ENCODE measurements at places on chromosomes 11 and 22.

- DNase-seq, result no peak
Measured at GRCh38 chr11:43632181-43632580, 48.4 kb upstream of the HSD17B12 start.

DNA sequence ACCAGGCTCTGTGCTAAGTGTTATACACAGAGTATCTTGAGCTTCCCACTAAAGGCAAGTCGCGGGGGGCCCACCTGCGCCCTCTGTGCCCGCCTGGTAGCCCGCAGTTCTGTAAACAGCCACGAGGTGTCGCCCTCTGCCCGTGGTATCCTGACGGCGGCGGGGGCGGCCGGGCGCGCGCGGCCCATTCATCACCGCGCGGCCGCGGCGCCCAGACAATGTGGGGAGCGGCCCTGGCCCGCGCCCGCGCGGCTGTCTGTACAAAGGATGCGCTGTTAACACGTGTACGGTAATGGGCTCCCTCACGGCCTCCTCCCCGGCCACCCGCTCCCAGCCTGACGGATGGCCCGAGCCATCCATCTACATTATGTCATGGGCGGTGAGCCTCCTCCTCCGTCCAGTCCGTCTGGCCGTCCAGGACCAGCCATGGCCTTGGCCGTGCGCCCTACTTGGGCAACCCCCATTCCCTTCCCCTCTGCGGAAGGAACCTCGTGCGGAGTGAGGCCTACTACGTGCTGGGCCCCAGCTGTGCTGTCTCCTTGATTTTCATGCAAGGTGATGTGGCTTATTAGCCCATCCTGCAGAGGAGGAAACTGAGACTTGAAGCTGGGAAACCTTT lies 99.4 kb downstream of the MIAT start:
- DNase-seq, result peak; percentile 13

DNA sequence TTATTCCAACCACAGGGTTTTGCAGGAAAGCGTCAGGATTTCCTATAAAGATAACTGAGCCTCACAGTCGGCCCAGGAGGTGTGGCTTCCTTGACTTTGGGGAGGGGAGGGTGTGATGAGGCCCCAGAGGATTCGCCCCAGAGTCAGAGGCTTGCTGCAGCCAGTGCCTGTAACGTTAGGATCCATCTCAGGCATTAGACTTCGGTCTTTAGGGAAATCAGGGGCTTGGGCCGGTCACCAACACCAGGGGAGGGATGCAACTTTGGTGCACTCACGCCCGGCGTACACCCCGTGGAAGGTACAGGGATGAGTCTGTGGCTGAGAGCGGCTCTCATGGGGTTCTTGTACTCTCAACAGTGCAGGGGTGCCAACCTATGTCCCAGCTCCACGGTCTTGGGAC lies 5.7 kb upstream of the ANO1 start:
- DNase-seq, result no peak

GRCh38 chr11:133386852-133387251 lies 145.4 kb downstream of the OPCML start:
- DNase-seq, result no peak

DNA sequence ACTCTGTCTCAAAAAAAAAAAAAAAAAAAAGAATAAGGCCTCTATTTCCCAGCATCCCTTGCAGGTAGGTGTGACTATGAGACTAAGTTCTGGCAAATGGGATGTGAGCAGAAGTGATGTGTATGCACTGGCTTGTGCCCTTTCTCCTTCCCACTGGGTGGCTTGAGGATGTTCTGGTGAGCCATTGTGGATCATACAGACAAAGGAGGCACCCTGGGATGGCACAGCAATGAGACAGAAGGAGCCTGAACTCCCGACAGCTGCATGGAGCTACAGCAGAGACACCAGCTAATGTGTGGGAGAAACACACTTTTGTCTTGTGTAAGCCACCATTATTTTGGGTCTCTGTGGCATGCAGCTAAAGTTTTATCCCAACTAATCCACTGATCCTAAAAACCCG lies 10.6 kb upstream of the SORL1 start:
- no peak for DNase-seq

DNA sequence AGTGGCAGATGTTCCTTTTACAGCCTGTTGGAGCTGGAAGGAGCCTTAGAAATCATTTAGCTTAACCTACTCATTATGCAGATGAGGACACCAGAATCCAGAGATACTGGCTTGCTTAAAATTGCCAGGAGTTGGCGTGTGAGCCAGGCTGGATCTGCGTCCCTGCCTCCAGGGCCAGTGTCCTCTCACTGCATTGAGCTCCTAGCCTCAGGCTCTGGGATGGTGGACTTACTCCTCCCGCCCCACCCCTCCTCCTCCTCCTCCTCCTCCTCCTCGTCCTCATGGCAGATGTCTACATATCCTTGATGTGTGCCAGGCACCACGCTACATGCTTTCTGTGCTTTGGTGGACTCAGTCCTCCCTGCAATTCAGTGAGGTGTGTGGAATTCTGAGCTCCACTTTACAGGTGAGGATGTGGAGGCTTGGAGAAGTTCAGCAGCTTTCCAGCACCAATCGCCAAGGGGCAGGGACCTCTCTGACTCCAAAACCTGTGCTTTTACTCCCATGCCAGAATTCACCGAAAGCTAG lies 24.1 kb downstream of the ADAMTS15 start:
- no peak for DNase-seq

- DNase-seq, result no peak
Measured at GRCh38 chr11:29751618-29752017, 265.2 kb downstream of the KCNA4 start.

DNA sequence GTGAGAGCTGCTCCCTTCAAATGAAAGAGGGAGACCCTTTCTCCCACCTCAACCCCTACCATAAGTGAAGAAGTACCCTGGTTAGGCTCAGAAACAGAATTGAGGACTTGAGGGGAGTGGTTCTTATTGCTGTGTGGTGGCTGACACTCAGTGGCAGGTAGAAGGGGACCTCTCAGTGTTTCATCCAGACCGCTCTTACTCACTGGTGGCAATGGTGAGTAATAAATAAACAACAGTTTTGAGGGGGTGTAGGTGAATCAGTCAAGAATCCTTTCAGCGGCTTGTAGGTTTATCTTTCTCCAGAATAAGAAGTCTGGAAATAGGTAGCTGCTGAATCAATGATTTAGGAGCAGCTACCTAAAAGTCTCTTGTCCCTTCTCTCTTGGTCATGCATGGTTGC lies 403.4 kb upstream of the B3GAT1 start:
- DNase-seq, result peak; percentile 29

- DNase-seq, result no peak
Measured at GRCh38 chr11:94880216-94880615, 93.1 kb downstream of the CWC15 start.

- no peak for DNase-seq
Measured at GRCh38 chr11:46222490-46223251, 54.8 kb upstream of the CREB3L1 start.

DNA sequence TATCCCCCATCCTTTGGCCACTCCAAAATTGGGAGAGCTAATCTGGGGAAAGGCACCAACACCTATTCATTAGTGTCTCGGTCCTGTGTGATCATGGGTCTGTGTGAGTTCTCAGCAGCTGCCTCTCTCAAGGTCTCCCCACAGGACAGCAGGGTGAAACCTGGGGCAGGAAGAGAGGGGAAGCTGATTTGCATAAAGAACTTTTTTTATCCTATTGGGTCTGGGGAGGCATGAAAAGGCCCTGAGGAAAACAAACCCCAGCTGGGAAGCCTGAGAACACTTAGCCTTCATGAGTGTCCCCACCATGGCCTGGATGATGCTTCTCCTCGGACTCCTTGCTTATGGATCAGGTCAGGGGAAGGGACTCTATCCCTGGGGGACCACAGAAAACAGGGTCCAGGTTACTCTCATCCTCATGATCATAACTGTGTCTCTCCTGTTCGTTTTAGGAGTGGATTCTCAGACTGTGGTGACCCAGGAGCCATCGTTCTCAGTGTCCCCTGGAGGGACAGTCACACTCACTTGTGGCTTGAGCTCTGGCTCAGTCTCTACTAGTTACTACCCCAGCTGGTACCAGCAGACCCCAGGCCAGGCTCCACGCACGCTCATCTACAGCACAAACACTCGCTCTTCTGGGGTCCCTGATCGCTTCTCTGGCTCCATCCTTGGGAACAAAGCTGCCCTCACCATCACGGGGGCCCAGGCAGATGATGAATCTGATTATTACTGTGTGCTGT lies 116.0 kb upstream of the TOP3B start:
- no peak for DNase-seq

GRCh38 chr11:131246663-131247062 lies 123.8 kb upstream of the NTM start:
- DNase-seq, result no peak

- DNase-seq, result peak; percentile 61
Measured at GRCh38 chr11:62400760-62401159, 18.1 kb upstream of the SCGB1A1 start.

- no peak for DNase-seq
Measured at GRCh38 chr11:133149698-133150097, 382.6 kb downstream of the OPCML start.

DNA sequence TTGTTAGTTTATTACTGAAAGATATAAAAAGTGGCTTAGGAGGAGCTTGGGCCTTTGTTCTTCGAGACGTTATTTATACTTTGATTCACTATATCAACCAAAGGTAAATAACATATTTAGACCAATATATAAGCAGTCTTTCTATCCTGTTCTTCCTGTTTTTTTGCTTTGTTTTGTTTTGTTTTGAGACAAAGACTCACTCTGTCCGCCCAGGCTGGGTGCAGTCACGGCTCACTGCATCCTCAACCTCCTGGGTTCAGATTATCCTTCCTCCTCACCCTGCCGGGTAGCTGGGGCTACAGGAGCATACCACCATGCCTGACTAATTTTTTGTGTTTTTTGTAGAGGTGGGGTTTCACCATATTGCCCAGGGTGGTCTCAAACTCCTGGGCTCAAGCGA lies 66.8 kb downstream of the ATM start:
- DNase-seq, result no peak

GRCh38 chr11:126214441-126214840 lies 2.9 kb downstream of the FAM118B start:
- DNase-seq, result no peak

GRCh38 chr22:40178417-40179409 lies 988 bp downstream of the TNRC6B start:
- DNase-seq, result no peak

DNA sequence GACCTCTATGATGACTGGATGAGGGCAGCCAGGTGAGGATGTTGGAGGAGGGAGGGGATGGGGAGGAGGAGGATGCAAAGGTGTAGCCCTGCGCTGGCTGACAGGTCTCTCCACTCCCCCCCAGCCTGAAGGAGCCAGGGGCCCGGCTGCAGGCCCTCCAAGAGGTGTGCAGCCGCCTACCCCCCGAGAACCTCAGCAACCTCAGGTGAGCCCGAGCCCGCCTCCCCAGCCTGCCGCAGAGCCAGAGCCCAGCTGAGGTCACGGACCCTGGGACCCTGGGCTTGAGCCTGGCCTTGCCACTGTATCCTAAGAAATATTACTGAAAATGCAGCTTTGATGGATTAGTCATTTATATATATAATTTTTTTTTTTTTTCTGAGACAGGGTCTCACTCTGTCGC lies 7.8 kb downstream of the SH3BP1 start:
- no peak for DNase-seq

- DNase-seq, result no peak
Measured at GRCh38 chr22:49882519-49883293, 29.1 kb downstream of the ZBED4 start.

- DNase-seq, result no peak
Measured at GRCh38 chr22:32994041-32994830, 63.9 kb downstream of the SYN3 start.

- peak; percentile 91 for DNase-seq
Measured at GRCh38 chr11:95108159-95108611, 18.5 kb downstream of the ENDOD1 start.

GRCh38 chr22:26734339-26735018 lies 77.1 kb downstream of the MIAT start:
- no peak for DNase-seq

DNA sequence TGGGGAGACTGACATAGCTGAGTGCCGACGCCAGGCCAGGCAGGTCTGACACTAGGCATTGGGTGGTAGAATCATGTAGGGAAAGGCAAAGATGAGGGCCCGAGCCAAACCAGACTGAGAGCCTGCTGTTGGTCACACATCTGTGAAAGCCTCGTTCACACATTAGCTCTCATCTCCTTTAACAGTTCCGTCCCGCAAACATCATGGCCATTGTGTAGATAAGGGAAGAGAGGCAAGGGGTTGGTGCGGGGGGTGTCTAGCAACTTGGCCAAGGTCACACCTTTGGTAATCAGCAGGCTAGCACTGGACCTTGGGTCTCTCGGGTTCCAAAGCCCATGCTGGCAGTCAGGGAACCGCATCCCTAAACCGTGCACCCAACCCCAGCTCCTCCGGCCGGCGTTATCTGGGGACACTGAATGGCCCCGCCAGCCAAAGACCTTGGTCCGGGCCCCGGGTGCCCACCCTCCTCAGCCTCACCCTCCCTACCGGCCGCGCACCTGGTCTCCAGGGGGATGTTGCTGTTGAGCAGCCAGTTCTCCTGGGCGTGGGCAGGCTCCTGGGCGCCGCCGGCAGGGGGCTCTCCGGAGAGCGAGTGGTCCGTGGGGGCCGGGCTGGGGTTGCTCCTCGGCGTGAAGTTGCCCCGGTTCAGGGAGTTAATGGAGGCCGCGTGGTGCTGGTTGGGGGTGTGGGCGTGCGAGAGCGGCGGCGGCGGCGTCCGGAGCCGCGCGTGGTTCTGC lies 328.3 kb upstream of the NARS2 start:
- no peak for DNase-seq

DNA sequence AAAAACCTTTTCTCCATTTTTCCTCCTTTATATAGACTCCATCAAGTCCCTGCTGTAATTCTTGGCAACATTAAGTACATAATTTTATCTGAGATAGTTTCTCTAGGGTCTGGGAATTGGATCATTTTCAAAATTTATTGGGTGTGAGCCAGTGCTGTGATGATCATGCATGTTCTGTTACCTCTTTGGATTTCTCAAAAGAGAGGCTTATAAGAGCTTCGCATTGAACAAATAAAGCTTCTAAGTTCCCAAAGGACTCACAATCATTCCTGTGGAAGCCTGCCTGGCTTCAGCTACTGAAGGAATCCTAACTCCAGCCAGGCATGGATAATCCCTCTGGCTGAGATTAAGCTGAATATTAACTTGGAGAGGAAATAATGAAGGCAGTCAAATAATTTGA lies 208.5 kb downstream of the RAB38 start:
- DNase-seq, result no peak

DNA sequence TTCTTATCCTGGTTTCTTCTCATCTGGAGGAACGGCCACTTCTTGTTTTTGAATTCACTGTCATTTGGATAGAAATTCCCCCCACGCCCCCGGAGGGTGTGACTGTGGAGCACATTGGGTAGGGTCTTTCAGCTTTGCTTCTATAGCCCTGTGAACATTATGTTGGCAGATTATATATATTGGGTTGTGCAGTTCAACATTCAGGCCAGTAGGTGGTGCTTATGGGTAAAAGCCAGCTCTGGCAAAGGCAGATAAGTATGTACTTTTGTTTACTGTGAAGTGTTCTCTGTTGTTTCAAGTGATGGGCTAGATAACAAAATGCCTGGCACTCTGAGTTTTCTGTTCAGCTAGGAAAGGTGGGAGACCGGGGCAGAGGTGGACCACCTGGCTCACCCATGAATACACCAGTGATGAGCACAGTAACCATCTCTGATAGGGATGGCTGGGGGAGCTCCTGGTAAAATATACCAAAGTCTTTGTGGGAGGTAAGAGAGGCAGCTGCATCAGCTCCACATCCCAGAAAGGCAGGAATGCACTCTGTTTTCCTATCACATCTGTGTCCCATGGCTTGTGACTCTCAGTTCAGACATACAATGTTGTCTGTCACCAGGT lies 1348.2 kb upstream of the RAG2 start:
- peak; percentile 35 for DNase-seq
